Progenitor cell of endocrine pancreas (in vitro differentiated cells): ENCODE measurements at places on chromosomes 16 and 17. TPM values are rescaled to one million over a fixed set of nuclear protein-coding genes. Genes with fewer than 3 reads are reported as not detected.

The CCDC40 gene
- 26.9 and 28.0 TPM in 2 replicates for total RNA-seq

The AIPL1 gene
- not detected in 2 replicates for total RNA-seq

The CACNG1 gene
- 0.22 TPM in 1 of 2 replicates, not detected in the other for total RNA-seq

The DNAH17 gene
- total RNA-seq = 0.16 TPM in 1 of 2 replicates, not detected in the other

The CEP20 gene
- total RNA-seq = 20.9 and 23.8 TPM in 2 replicates

The ZNF469 gene
- total RNA-seq = 0.05 and 0.07 TPM in 2 replicates
